ENCODE measurements at places on chromosomes 6 and 20.

GRCh38 chr6:63597141-63598048, 25.1 kb downstream of the LOC128125822 start:
- peak; percentile 79 for DNase-seq

DNA sequence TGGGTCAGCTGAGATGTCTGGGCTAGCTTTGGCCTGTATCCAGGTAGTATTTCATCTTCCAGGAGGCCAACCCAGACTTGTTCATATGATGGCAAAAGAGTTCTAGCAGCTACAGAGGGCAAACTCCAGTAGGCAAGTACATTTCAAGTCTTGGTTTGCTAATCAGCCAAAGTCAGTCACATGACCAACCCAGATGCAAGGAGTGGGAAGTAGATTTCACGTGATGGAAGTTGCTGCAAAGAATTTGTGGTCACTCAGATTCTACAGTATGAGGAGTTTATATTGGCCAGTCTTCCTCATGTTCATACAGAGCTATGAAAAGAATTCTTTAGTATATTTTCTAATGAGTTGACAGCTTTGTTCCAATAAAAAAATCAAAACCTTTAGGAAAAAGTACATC, 101.8 kb downstream of the PHACTR1 start:
- no peak for DNase-seq

DNA sequence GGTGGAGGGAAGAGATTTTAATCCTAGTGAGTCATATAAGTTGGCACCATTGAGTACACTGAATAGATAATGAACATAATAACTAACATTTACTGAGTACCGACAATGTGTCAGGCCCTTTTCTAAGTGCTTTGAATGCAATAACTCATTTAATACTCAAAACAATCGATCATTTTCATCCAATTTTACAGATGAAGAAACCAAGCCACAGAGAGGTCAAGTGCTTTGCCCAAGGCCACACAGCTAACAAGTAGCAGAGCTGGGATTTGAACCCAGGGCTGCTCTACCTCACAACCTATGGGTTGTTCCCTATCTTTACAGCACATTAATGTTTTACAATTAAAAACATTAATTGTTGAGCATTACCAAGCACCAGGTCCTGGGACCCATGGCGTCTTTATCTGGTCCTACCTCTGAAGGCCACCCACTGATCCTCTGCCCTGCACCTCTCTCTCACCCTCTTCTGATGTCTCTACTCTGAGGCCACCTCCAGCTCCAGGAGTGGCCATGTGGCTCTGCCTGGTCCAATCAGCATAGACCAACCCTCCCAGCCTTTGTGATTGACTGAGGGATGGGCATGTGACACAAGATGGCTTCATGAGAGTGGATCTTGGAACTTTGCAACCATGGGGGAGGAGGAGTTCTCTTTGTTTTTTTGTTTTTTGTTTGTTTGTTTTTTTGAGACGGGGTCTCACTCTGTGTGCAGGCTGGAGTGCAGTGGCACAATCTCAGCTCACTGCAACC, 83.9 kb downstream of the KCNB1 start:
- DNase-seq: no peak

DNA sequence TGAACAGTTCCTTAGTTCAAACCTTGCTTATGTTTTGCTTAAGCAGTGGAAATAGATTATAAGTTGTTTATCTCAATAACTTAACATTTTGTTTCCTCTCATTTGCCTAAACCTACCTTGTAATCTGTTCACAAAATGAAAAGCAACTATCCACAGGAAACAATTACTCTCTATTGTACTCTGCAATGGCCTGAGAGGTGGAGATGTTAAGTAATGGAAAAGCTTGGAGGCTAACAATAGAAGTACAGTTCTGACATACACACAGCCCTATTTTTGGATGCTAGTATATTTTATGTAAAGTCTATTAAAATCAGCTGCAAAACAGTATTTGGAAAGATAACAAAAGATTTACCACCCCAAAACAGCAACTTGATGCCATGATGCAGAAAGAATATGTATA, 82.1 kb downstream of the TINAG start:
- DNase-seq: no peak

GRCh38 chr6:9999796-10000195, 415.1 kb downstream of the TFAP2A start:
- DNase-seq: no peak

- no peak for DNase-seq
These were observed 69.4 kb downstream of the FOXC1 start for GRCh38 chr6:1679031-1679687.

Measured in RCC 7860 (cell line).